ENCODE measurements at places on chromosomes 12 and 14. TPM values are rescaled to one million over a fixed set of nuclear protein-coding genes. Genes with fewer than 3 reads are reported as not detected.

The KRT79 gene
- total RNA-seq: not detected

The SCN8A gene
- total RNA-seq: 40.0 TPM

The JAG2 gene
- total RNA-seq: 41.9 TPM

The ARHGEF40 gene
- 8.7 TPM for total RNA-seq

The RASAL1 gene
- not detected for total RNA-seq

Data from epithelial cell of umbilical artery (primary cell).